Osteoblast (primary cell): ENCODE measurements at places on chromosomes 4 and X. TPM values are rescaled to one million over a fixed set of nuclear protein-coding genes. Genes with fewer than 3 reads are reported as not detected.

The NSUN7 gene
- total RNA-seq: under 0.01 and 0.29 TPM in 2 replicates

The TMEM165 gene
- 151 and 163 TPM in 2 replicates for total RNA-seq

The IL13RA2 gene
- 0.88 and 1.1 TPM in 2 replicates for total RNA-seq

The PGM2 gene
- total RNA-seq: 17.1 and 20.3 TPM in 2 replicates

The NEIL3 gene
- total RNA-seq: 5.4 and 7.4 TPM in 2 replicates

The ITM2A gene
- total RNA-seq: not detected in 2 replicates

The RGS12 gene
- 19.2 and 61.2 TPM in 2 replicates for total RNA-seq

The CENPVL1 gene
- not detected in 2 replicates for total RNA-seq
